ENCODE measurements at places on chromosomes 16 and 17. TPM values are rescaled to one million over a fixed set of nuclear protein-coding genes. Genes with fewer than 3 reads are reported as not detected.

DNA sequence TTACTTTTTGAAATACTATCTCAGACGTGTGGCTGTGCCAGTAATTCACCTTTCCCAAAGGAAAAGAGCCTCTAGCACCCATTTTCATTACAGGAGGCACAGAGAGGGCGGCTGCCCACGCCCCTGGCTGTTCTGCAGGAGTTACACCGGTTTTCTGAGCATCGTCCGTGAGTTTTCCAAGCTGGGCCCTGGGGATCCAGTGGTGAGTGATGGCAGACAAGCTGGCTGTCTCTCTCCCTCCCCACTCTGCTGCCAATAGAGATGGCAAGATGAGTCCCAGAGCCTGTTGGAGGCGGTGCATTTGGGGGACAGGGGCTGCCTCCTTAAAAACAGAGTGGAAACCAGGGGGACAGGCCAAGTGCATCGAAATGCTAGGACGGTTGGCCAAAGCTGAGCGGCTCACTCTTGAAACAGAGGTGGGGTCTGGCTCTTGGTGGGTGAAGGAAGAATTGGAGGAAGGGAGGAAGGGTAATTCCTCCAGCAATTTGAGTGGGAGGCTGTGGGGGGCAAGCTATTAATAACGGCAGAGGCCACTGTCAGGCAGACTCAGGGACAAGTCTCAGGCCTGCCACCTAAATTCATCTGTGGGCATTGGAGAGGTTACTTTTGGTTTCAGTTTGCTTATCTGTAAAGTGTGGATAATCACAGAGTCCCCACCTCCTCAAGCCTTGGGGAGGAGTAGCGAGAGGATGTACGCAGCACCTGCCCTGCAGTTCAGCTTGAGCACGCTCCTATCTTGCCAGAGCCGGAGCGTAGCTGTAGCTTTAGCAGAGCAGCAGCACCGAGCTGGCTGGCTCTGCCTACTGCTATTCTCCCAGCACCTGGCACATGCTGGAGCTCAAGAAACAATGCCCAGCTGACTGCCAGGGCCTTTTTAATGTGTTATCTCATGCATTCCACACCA, 7.5 kb upstream of the NOS2 start:
- peak; percentile 43 for DNase-seq

The MYH3 gene
- polyA plus RNA-seq: not detected

- no peak for DNase-seq
These were observed 10.6 kb downstream of the PEMT start for GRCh38 chr17:17580662-17581470.

The HLF gene
- polyA plus RNA-seq: 0.59 TPM

- no peak for DNase-seq
These were observed 117.6 kb downstream of the CCT6B start for GRCh38 chr17:34843682-34844081.

- no peak for DNase-seq
These were observed 170.1 kb upstream of the CHMP6 start for GRCh38 chr17:80821546-80821945.

DNA sequence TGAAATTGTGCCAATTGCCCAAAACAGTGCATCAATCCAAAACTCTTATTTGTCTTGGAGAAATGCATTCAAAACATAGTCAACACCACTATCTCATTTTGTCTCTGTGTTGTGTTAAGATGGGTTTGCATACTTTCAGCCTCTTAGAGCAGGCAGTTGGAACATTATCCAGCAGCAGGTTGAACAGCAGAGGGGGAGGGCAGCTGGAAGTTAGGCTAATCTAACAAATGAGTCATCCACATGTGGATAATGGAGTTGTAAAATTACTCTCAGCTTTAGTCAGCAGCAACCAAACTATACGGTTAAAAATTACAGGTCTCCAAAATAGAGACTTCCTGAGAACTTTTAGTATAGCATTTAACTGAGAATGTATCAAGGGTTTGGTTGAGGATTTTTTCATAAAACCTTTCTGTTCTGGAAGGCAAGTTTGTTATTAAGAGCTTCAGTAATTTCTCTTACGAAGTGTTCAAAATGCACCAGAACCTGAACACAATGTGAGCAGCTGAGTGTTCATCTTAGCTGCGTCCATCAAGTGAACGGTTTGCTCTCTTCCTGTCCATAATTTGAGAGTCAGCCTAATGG, 46.3 kb downstream of the PRKCA start:
- no peak for DNase-seq

The GP1BA gene
- polyA plus RNA-seq: not detected

GRCh38 chr16:31453255-31454204, 5.8 kb upstream of the ARMC5 start:
- no peak for DNase-seq

- no peak for DNase-seq
These were observed 17.8 kb downstream of the ENPP7 start for GRCh38 chr17:79748295-79749099.

- DNase-seq: peak; percentile 98
These were observed at the start of gene C16orf54 for GRCh38 chr16:29745853-29746345. Gene C16orf54 (minus strand): TSS chr16:29745990. CDS start chr16:29744951, 1,039 bp downstream.

GRCh38 chr17:77516902-77517301, 376.1 kb downstream of the SEC14L1 start:
- DNase-seq: peak; percentile 47

DNA sequence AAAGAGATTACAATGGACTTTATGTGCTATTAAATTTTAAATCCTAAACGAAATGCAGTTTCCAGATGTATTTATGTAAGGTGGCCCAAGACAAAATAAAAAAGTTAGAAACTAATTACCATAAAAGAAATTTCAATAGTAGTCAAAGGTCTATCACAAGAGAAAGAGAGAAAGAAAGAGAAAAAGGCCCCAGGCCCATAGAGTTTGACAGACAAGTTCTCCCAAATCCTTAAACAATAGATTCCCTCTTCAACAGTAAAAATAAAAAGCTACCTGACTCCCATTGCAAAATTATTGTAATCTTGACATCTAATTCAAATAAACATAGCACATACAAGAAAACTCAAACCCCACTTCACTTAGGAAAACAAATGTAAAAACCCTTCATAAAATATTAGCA, 8.6 kb upstream of the ERCC4 start:
- no peak for DNase-seq

The NTN1 gene
- not detected for polyA plus RNA-seq

GRCh38 chr16:10791048-10791447, 27.5 kb downstream of the TVP23A start:
- DNase-seq: no peak

DNA sequence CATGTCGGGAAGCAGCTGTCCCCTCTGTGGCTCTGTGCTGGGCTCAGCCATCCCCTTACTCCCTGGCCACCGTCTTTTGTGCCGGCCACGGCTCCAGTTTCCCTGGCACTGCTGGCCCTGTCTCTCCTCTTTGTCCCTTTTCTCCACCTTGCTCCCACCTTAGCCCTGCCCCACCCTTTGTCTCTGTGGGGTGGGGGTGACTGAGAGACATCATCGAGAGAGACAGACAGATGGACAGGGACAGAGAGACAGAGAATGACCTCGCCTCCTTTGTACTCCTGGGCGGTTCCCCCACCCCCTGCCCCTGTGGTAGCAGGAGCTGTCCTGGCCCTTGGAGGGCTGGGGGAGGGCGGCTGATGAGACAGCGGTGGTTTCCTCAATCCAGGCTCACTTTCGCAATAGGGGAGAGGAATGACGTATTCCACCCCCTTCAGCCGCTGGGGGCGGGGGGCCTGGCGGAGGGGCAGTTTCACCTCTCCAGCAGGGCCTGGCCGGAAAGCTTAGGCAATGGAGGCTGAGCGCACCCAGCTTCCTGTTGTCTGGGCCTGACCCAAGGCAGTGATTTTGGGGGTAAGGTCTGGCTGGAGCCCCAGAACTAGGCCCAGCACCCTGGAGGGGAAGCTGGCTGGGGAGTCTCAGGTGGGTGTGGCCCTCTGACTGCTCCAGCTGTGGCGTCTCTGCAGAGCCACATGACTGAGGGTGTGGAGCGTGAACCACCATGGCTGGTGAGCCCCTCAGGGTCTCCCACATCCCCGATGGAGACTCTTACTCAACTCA, 7.3 kb downstream of the FMNL1 start:
- DNase-seq: peak; percentile 91

DNA sequence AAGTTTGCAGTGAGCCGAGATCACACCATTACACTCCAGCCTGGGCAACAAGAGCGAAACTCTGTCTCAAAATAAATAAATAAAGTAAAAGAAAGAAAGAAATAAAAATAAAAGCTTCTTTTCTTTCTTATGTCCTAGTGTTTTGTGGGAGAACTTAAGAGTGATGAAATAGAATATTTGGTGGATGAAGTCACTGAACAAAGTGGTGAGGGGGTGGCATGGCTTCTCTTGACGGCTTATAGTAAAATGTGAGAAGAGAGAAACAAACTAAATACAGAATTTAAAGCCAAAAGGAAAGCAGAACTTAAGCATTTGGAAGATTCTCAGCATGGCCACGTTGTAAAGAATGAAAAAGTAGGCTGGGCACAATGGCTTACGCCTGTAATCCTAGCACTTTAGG, 15.3 kb downstream of the SGF29 start:
- no peak for DNase-seq

GRCh38 chr16:54282202-54282927, 4.2 kb downstream of the IRX3 start:
- DNase-seq: no peak

The TP53 gene
- polyA plus RNA-seq: 33.5 TPM

The FOXO3B gene
- 3.8 TPM for polyA plus RNA-seq

GRCh38 chr16:53812914-53813313, 109.0 kb downstream of the FTO start:
- DNase-seq: no peak

- DNase-seq: no peak
These were observed 43.9 kb downstream of the CREBBP start for GRCh38 chr16:3836641-3837040.

The KRTAP4-3 gene
- not detected for polyA plus RNA-seq

DNA sequence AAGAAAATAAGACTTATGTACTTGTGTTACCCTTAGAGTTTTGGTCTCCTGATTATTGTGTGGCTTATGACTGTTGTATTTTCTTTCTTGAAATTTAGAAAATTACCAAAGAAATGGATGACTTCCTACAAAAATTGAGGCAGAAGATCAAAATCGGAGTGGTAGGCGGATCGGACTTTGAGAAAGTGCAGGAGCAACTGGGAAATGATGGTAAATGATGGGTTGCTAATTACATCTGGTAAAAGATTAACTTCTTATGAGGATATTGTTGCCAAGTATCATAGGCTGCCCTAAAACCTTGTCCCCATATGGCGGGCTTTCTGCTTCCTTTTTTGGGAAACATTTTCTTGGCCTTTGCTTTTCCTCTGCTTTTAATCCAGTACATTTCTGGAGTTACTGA, 4.1 kb downstream of the PMM2 start:
- DNase-seq: no peak

DNA sequence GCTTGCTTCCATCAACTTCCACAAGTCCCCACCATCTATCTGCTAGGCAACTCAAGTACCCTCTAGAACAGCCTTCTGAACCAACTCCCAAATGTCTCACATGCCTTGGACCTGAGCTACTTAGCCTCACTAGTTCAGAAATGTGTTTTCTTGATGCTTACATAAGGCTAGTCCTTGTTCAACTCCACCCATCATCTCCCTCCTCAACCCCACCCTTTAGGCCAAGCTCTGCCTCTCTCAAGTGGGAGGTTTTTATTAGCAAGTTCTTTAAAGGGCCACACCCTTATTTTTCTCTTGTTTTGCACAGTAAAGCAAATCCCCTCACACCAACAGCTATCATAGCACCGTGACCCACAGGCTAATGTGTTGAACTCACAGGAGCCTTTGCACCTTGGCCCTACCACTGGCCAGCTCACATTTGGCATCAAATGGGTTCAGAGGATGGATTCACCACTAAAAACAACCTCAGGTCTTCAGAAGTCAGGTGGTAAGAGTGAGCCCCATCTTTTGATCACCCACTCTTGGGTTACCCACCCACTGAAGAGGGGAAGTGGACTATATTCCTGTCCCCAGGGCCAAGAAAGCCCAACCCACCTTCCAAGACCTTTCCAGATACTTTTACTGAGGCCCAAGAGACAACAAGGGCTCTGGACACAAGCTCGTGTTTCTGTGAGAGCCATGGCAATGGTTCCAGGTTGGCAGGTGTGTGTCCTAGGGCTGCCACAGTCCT, 12.2 kb downstream of the PIK3R5 start:
- DNase-seq: no peak

Data from CD8-positive, alpha-beta memory T cell (primary cell).